ENCODE measurements at places on chromosomes 3 and 15.

GRCh38 chr3:52370531-52370930 is 54.4 kb downstream of the DNAH1 start:
- DNase-seq, result no peak

DNA sequence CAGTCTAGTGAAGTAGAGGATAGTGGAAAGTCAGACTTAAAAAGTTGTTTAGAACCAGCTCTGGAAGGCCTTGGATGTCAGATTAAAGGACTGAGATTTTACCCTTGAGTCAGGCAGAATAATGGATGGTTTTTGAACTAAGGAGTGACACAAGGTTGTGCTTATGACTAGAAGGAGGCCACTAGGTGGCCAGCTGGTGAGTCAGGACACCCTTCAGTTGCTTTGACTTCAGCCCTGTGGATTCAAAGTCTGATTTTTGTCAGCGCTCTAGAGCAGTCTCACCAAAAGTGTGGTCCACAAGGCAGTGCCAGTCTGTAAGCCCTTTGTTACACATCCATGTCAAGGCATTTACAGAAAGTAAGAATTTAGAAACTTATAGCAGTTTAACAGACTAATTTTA is 3.8 kb upstream of the GABPB1 start:
- peak; percentile 85 for DNase-seq

GRCh38 chr3:5644773-5645670 is 457.5 kb downstream of the EDEM1 start:
- no peak for DNase-seq

DNA sequence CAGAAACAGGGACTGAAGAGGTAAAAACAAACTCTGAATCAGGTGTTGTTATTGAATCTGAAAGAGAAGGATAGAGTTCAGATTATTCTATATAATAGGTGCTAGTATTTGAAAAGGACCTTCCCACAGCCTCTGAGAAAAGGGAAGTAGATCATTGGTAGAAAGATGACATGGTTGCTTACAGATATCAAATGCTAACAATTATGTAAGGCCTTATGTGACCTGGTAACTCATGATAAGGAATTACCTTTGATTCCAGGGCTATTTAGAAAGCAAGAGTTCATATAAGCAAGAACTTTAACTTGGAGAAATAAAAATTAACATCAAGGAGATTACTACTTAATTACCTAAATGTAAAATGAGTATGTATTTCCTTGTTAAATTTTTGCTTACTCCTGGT is 7.6 kb downstream of the SLC27A2 start:
- DNase-seq, result peak; percentile 78

DNA sequence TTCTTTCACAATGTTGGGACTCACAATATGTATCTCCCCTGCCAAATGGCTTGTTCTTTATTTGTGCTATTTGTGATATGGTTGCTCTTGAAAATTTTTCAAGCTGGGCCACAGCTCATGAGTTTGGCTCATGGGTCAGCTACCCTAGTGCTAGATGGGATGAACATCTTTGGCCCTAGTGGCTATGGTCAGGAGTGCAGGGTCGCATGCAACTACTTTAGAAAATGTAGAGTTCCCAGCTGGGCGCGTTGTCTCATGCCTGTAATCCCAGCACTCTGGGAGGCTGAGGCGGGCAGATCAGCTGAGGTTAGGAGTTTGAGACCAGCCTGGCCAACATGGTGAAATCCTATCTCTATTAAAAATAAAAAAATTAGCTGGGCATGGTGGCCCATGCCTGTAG is 55.8 kb downstream of the POLR2M start:
- peak; percentile 10 for DNase-seq

DNA sequence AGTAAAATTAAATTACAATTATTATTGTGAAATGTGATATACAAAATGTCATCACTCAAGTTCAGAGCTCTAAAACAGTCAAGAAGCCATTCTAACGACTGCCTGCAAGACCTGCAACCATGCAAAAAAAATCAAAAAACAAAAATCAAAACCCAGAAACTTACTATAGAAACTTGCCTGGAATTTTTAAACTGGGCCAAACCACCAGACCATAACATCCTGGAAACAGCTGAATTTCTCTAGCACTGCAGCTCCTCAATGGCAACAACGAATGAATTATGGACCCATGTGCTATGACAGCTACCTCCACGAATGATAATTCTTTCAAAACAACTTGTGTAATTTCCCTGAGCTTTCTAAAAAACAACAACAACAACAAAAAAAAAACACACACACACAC is 130.0 kb upstream of the KCNMB2 start:
- no peak for DNase-seq

GRCh38 chr3:17315897-17316296 is 426.5 kb downstream of the TBC1D5 start:
- peak; percentile 31 for DNase-seq

DNA sequence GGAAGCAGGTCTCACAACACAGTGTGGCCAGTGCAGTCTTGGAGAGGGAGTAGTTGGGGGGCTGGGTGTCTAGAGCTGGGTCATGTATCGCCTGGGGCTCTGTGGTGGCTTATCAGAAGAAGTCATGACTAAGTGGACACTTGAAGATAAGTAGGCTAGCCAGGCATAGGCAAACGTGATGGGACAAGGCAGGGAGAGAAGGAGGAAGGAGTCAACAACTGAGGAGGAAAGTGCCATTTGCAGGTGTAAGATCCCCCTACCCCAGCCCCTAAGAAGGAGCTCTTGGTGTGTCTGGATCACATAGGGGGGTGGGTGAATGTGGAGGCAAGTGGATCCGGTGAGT is 352.3 kb downstream of the LRTM1 start:
- DNase-seq, result peak; percentile 54

DNA sequence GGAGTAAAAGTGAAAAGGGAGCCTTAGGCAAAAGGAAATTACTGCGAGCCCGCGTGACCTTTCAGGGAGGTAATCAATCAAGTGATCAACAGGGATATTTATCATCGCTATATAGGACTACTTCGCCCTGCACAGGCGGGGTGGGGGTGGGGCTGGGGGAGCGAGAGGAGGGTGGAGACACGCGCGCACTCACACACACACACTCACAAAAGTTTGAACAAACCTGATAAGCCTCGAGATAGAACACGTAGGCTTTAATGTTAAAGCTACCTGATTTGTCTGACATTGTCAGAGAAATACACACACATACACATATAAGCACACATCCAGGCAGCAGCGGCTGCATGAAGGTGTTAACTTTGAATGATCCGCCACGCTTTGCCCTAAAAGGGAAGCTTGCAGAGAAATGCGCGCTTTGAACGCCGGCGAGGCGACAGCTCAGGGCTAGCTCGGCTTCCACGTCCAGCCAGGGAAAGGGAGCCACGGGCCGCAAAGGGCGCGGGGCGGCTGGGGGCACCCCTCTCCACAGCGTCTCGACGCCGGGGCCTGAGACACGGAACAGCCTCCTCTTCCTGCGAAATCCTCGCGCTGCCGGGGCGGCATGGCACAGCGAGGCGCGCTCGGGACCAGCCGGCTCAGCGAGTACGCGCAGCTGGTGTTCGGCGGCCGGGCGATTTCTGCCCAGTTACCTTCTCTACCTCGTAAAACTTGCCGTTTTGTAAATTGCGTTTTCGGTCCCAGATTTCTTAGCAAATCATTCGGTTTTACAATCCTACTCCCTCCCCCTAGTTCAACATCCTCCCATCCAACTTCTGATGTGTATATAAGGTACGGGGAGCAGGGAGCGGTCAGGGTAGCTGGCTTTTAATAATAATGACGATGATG is 4.8 kb upstream of the MECOM start:
- peak; percentile 64 for DNase-seq

DNA sequence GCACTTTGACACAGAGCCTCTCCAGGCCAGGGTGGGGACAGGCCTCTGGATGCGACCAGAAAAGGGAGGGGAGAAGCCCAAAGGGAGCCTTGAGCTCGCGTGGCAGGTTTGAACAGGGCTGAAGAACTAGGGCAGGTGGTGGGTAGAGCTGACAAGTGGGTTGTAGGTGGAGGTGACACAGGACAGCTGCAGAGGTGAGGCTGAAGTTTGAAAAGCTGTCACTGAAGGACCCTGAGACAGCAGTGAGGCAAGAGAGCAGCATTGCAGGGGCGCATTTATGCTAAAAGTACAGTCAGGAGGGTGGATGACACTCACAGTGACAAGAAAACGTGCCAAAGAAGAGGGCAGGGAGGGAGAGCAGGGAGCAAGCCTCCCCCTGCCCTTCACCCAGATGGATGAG is 21.8 kb upstream of the EPB42 start:
- DNase-seq, result no peak

- no peak for DNase-seq
Observed at GRCh38 chr3:146390006-146390772, 79.2 kb downstream of the PLSCR2 start.
